AG09319 (cell line): ENCODE measurements at places on chromosomes 13 and 19.

DNA sequence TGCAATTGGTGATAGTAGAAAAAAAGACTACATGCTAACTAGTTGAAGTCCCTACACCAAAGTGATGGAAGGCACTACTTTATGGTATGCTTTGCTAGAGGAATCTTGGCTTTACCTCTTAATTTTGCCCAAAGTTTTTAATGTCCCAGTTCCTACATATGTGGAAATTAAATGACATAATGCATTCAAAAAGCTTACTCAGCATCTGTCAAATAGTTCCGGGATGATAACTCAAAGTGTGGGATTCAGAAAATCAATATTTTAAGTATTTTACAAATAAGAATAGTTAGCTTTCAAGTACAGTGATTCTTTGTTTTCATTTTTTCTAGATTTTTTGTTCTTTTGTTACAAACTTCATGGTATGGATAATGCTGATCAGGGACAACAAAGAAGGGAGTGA lies 211.6 kb downstream of the PCDH20 start:
- DNase-seq, result no peak

- no peak for DNase-seq
These were observed 852 bp upstream of the SHISA7 start for GRCh38 chr19:55443824-55444480.

- no peak for DNase-seq
These were observed 121.2 kb downstream of the B3GLCT start for GRCh38 chr13:31320946-31321345.

DNA sequence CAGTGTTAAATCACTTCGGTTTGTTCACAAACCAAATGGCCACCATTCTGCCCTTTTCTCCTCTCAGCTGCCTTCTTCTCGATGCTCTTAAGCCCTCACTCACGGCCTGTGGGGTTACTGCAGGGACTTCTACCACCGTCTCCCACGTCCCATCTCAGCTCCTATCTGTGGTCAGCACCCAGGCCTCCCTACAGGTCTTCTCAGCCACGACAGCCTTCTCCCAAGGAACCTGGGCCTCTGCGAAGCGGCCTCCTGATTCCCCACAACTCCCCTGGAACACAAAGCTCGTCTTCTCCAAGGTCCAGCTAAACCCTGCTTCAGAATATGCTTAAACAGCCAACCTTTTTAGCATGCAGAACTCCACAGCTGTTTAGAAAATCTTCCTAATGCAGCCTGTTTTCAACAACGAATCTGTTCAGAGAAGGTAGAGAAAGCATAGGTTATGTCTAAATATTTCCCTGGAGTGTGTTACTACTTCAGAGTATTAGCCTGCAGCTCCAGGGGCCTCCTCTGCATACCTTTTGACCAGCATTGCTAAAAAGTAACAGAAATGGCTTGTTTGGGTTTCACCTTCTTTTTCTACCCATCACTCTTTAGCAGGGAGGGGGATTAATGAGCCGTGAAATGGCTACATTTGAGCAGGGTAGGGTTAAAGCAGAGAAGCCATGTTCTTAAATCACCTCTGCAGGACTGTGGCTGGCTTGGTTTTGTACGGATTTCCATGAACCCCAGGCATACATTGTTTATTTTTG lies 104.0 kb downstream of the COL4A2 start:
- DNase-seq, result no peak

DNA sequence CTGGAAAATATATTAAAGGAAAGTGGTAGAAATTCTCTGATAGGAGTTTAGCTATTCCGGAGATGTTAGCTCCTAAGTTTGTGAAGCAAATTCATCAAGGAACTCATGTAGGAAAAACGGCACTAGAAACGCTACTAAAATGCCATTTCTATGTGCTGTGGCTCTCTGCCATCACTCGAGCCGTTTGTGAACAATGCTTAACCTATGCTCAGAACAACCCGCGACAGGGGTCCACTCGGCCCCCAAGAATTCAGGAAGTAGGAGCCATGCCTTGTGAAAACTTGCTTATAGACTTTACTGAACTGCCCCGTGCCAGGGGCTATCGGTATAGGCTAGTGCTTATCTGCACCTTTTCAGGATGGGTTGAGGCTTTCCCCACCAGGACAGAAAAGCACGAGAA lies 14.2 kb upstream of the SLC15A1 start:
- DNase-seq, result no peak

DNA sequence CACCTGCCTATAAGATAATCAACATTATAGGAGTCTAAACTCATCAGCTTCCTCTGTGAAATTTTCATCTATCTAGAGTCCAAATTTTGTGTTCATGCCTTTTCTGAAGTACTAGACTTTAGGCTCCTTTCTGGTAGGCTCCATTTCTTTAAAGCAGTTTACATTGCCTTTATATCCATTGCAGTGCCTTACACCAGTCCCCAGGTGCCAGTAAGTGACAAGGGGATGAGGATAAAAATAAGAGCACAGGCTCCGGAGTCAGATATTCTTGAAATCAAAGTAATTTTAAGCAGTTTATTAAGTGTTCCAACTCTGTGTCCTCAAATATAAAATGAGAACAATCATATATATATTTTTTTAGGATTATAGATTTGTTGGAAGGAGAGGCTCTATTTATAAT lies 10.6 kb upstream of the CYSLTR2 start:
- no peak for DNase-seq

- no peak for DNase-seq
These were observed 31.1 kb downstream of the NFIC start for GRCh38 chr19:3397266-3398022.

DNA sequence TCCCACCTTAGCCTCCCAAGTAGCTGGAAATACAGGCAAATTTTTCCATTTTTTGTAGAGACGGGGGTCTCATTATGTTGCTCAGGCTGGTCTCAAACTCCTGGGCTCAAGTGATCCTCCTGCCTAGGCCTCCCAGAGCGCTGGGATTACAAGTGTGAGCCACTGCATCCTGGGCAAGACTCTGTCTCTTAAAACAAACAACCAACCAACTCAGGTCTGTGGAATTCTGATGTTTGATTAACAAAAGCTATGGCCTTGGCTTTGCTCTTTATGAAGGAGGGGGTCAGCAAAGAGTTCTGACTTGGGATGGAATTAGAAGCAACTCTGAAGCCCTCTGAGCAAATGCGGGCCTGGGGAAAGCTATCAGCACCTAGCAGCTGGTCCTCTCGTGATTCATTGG lies 117.7 kb downstream of the IER2 start:
- no peak for DNase-seq

- DNase-seq, result no peak
These were observed 10.1 kb downstream of the TMEM255B start for GRCh38 chr13:113769106-113769505.

- DNase-seq, result no peak
These were observed 631.8 kb upstream of the KLF12 start for GRCh38 chr13:74765955-74766354.

DNA sequence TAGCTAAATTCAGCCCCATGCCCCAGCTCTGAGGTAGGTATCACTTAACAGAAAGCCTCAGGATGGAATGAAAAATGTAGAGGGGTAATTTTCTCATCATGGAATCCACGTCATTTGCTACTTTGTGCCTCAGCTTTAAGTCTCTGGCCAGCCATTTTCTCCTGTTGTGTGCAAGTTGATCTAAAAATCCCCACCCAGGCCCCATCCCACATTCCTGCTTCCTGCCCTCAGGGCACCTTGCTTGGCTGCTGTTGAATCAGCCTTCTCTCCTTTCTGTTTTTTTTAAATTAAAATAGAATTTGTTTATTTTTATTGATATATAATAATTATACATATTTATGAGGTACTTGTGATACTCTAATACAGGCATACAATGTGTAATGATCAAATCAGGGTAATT lies 179.9 kb upstream of the TSHZ3 start:
- DNase-seq, result no peak

- no peak for DNase-seq
These were observed at the start of gene GPI for GRCh38 chr19:34364830-34365462. Gene GPI, plus strand, starts transcription at chr19:34365196. Its CDS starts 71 bp downstream, at chr19:34365267.

GRCh38 chr13:66887088-66887487 lies 343.0 kb downstream of the PCDH9 start:
- DNase-seq, result no peak

DNA sequence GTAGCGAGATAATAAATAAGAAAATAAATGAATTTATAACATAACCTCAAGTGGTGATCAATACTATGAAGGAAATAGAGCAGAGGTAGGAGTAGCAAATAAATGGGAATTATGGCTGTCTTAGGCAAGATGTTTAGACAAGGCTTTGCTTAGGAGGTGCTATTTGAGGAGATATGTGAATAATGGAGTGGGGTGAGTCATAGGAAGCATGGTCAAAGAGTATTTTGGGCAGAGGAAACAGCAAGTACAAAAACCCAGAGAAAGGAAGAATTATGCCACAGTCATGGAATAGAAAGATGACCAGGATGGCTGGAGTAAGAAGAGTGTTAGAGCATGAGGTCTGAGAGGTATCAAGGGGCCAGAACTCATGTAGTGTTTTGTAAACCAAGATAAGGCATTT lies 33.6 kb upstream of the LPAR6 start:
- DNase-seq, result no peak

- DNase-seq, result peak; percentile 74
These were observed 62.0 kb downstream of the PARP4 start for GRCh38 chr13:24450530-24450929.

DNA sequence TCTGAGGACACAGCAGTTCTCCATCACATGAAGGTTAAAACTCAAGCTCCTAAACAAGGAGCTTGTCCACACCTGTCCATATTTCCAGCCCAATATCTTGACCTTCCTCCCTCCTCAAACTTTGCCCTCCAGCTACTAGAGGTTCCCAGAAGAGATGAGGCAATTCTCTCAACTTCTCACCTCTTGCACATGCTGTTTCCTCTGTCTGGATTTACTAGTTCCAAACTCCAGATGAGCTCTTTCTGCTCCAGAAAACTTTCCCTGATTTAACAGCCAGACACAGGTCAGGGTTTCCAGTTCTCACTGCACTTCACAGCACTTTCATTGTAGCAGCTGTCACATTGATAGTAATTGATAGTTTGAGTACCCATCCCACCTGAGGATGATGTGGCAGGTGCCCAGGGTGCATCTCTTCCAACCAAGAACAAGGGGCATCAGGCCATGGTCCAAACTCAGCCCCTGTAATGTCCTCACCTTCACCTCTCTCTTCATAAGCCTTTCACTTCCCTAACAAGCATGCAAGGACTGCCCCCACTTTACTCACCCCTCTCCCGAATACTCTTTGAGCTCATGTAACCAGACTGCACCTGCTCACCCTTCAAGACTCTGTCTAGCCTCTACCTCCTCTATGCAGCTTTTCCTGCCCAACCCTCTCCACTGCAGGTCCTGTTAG lies 3.0 kb upstream of the WDFY2 start:
- DNase-seq, result no peak

GRCh38 chr13:20492641-20493040 lies 33.0 kb downstream of the CRYL1 start:
- DNase-seq, result peak; percentile 7

DNA sequence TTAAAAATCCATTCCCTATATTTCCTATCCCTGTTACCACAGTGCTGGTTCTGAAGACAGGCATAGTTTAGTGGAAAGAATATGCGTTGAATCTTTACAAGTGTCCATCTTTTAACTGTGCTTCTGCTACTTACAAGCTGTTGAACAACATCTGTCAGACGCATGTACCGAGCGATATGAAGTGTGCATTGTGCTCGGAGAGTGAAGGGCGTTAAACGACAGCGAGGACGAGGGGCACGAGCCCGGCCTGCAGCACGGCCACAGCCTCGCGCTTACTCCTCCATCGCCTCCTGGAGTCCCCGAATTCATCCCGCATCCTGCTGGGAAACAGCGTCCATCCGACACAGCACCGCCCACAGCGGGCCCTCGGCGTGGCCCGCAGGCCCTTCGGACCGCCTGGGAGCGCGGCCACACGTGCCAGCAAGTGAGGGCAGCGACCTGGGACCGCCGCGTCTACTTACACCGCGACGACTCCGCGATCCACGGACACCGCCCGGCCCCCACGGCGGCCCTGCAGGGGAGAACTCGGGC lies 514 bp downstream of the PCID2 start:
- DNase-seq, result no peak

GRCh38 chr19:31470229-31470939 lies 121.1 kb upstream of the TSHZ3 start:
- DNase-seq, result no peak

- no peak for DNase-seq
These were observed 184.8 kb downstream of the TEX29 start for GRCh38 chr13:111505175-111505777.

- DNase-seq, result no peak
These were observed 7.9 kb downstream of the INTS6 start for GRCh38 chr13:51444922-51445321.

- no peak for DNase-seq
These were observed 167.0 kb downstream of the COG6 start for GRCh38 chr13:39822437-39822836.

- no peak for DNase-seq
These were observed 18.3 kb upstream of the ENOX1 start for GRCh38 chr13:43805071-43805468.

GRCh38 chr19:53977991-53978731 lies 13.3 kb upstream of the CACNG6 start:
- DNase-seq, result peak; percentile 52

GRCh38 chr19:32350471-32350865 lies 5.1 kb downstream of the ZNF507 start:
- no peak for DNase-seq

GRCh38 chr13:46738055-46738454 lies 58.9 kb downstream of the ESD start:
- no peak for DNase-seq

GRCh38 chr13:79508224-79508961 lies 27.4 kb downstream of the NDFIP2 start:
- no peak for DNase-seq

DNA sequence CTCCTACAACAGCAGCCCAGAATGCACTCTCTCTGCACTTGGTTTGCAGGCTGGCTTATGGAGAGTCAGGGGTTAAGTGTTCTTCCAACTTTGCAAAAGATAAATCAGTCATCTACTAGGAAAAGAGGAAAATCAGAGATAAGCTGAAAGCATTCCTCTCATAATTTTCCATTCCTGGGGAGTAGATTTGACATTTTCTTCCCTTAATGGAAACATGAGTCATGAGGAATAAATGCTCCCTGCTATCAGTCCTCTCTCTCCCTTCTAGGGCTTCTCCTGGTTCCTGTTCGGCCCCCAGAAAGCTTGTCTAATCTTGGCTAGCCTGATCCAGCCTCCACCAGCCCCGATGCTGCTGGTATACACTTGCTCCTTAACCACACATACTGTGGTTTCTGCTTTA lies 28.4 kb upstream of the ENOX1 start:
- no peak for DNase-seq

- no peak for DNase-seq
These were observed 2.7 kb downstream of the ACTMAP start for GRCh38 chr19:40747536-40747935.

GRCh38 chr13:107480130-107480529 lies 735.2 kb downstream of the LIG4 start:
- no peak for DNase-seq
